Smooth muscle cell of trachea (primary cell): ENCODE measurements at places on chromosomes 16 and 17. TPM values are rescaled to one million over a fixed set of nuclear protein-coding genes. Genes with fewer than 3 reads are reported as not detected.

NHLRC4 gene
- total RNA-seq = 3.1 and 4.7 TPM in 2 replicates

PIMREG gene
- 3.1 and 25.3 TPM in 2 replicates for total RNA-seq

KRT16 gene
- total RNA-seq = 0.17 TPM in 1 of 2 replicates, not detected in the other

SNX20 gene
- not detected in 2 replicates for total RNA-seq

CNGB1 gene
- total RNA-seq = not detected in 2 replicates

CHD9NB gene
- total RNA-seq = 1.2 and 4.6 TPM in 2 replicates

MMP15 gene
- 1.6 and 6.1 TPM in 2 replicates for total RNA-seq
